ENCODE measurements at places on chromosomes 7 and 10.

DNA sequence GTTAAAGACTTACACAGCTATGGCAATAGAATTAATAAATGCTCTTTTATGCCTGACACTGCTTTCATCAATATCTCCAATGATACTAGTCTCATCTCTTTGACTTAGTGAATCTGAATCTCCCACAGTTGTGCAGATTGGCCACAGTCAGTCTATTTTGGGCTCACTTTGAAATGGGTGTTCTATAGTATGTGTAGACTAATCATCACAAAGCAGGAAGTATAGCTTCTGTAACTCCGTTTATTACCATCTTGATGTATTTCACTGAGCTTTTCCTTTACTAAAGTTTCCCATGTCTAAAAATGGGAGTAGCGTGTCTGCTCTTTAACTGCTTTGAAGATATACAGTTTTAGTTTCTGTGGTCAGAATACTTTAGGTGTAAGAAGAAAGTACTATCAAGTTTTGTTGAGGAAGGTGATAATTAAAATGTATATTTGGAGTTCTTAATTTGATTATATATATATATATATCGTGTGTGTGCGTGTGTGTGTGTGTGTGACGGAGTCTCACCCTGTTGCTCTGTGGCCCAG is 70.1 kb downstream of the ST7 start:
- DNase-seq = peak; percentile 21

DNA sequence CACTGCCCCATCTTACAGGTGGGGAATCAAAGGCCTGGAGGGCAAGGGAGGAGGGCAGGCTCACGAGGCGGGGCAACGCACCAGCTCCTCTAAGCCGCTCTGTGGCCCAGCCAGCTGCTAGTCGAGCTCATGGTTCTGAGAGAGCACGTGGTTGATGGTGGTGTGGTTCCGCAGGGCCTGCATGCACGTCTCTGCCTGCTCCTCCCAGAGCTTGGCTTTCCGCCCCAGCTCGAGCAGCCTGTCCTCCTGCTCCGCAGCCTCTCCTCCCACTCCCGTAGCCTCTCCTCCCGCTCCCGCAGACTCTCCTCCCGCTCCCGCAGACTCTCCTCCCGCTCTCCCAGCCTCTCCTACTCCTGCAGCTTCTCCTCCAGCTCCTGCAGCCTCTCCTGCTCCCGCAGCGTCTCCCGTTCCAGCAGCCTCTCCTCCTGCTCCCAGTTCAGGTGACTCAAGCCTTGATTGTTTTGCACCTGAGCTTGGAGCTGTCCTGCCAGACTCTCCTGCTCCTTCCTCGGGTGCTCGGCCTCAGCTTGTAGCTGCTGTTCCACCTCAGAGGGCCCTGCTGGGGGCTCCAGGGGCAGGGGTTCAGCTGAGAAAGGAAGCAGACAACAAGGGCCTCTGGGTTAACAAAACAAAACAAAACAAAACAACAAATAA is 19.1 kb upstream of the MTPAP start:
- no peak for DNase-seq

GRCh38 chr7:108535257-108535656 is 9.3 kb upstream of the PNPLA8 start:
- no peak for DNase-seq

DNA sequence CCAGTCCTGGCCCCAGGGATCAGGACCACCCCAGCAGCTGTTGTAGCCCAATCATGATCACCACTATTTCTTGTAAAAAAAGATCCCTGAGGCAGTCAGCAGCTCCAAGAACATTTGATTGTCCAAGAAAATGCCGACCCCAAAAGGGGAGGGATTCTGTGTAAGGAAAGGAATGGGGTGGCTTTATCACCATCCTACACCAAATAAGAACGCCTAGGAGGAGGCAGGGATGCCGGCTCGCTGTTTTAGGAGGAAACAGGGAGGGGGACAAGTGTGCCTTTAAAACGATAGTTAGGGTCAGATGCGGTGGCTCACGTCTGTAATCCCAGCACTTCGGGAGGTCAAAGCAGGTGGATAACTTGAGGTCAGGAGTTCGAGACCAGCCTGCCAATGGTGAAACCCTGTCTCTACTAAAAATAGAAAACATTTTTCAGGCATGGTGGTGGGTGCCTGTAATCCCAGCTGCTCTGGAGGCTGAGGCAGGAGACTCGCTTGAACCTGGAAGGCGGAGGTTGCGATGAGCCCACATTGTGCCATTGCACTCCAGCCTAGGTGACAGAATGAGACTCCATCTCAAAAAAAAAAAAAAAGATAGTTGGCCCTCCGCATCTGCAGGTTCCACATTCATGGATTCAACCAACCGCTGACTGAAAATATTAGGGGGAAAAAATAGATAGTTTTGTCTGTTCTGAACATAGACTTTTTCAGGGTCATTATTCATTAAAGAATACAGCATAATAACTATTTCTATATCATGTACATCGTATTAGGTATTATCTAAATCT is 63.6 kb downstream of the PDIA4 start:
- no peak for DNase-seq

DNA sequence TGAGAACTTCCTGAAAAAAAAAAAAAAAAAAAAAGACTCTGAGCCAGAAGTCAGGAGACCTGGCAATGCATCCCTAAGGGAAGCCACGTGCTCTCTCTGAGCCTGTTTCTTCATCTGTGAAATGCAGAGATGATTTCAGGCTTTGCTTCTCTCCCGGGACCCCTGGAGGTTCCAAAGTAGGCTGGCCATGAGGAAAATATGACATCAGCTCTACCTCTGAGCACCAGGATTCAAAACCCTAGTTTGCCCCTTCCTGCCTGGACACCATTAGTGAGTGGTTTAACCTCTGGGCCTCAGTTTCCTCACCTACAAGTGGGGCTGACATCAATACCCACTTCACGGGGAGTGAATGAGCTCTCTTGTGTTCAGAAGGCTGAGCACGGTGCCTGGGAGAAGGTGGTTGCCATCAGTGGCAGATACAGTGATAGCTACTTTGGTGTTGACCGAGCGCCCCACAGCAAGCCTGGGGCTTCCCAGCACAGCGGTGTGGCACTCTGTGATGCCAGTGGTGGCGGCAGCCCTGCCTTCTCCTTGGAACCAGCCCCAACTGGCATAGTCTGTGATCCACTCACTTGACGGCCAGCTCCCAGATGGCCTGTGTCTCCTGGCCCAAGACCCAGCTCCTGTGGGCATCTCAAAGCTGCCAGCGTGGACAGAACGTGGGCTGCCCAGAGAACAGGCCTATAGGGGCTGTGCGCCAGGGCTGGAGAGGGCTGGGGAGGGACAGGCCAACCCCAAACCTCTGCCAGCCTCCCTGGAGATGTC is 153.1 kb upstream of the UNC5B start:
- DNase-seq = no peak

DNA sequence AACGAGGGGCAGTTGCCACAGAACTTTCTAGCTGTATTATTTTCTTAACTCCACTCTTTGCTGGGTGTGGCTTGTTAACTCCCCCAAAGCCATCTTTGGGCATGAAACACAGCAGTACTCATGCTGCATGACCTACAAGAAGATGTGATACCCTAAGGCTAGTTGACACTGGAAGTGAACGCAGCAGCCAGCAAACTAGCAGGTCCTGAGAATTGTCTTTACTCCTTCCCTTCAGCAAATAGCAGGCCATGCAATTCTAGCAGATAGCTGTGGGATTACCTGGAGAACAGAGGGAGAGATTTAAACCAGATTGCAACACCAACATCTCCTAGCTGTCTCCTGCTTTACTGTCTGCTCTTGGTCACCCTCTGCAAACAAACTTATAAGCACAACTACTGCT is 688.0 kb upstream of the ZWINT start:
- DNase-seq = no peak

DNA sequence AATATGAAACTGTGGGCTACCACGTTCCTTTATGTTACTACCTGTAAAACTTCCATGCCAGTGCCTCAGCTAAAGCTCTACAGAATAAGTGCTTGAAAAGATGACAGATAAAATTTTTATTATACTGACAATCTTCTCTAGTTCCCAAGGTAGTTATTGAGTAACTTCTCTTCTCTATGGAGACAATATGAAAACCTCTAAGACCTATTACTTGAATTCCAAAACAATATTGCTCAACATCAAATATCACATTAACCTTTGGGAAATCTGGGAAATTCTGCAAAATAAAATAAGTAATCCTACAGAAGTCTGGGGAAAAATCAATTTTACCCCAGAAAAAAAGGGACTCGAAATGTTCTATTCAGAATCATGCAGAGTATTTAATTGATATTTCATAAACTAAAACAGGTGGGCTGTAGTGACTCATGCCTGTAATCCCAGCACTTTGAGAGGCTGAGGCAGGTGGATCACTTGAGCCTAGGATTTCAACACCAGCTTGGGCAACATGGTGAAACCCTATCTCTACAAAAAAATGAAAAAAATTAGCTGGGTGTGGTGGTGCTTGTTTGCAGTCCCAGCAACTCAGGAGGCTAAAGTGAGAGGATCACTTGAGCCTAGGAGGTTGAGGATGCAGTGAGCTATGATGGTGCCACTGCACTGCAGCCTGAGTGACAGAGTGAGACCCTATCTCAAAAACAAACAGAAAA is 23.8 kb upstream of the ANK3 start:
- DNase-seq = no peak

DNA sequence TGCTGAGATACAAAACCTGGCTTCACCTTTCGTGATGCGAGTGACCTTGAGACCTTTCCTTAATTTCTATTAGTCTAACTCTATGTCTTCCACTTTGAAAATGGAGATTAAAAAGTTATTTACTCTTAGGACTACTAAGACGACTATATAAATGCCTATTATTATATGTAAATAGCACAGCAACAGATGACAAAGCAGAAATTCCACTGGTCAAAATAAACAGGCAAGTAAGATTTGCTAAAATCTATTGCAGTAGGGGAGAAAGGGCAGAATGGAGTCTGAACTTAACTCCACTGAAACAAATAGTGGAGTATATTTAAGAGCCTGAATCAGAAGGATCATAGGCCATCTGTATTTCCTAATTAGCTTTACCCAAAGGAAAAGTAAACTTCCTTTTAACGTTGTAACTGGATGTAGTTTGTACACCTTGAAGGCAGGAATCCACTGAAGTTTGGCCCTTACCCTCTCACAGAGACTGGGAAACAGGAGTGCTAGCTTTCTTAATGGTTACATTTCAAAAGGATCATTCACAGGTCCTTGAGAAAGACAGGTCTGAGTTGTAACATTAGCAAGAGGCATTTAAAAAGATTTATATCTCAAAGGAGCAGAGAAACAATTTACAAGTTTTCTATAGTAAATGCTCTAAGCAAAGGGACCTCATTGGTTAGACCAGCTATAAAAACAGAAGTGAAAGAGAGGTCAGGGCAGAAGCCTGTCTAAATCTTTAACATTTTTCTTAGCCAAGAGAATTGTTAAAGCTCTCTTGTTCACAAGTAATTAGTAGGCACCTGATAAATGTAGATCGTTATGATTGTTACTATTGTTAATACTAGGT is 332.5 kb downstream of the ZWINT start:
- DNase-seq = no peak

GRCh38 chr10:101512738-101513137 is 75.3 kb downstream of the POLL start:
- DNase-seq = no peak

GRCh38 chr7:100493476-100494264 is 9.9 kb downstream of the NYAP1 start:
- no peak for DNase-seq

DNA sequence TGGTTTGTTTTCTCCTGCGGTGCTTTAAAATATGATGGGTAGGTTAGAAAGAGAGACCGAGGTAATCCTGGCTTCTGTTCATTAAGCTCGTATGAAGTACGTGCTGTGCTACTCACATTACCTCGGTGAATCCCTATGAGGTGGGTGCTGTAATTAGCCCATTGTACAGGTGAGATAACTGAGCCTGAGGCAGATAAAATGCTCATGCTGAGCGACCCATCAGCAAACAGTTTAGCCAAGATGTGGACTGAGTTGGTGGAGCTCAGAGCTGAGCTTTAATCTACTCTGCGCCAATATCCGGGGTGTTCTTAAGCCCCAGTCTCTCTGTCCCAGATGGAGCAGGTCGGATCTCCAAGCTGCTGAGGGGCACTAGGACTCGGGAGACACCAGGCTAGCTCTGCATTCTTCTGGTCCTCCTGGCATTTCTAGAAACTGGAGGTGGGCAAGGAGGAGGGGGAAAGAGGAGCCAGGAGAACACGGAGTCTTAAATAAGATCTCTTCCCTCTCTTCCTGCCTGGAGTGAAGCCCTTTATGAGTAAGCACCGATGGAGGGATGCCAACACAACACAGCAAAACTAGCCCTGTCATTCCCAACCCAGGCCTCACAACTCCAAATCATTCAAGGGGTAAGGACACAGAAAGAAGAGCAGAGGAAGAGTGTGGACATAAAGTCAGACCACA is 458.5 kb downstream of the KCNMA1 start:
- no peak for DNase-seq

GRCh38 chr10:30062582-30062981 is 3.2 kb upstream of the JCAD start:
- no peak for DNase-seq

DNA sequence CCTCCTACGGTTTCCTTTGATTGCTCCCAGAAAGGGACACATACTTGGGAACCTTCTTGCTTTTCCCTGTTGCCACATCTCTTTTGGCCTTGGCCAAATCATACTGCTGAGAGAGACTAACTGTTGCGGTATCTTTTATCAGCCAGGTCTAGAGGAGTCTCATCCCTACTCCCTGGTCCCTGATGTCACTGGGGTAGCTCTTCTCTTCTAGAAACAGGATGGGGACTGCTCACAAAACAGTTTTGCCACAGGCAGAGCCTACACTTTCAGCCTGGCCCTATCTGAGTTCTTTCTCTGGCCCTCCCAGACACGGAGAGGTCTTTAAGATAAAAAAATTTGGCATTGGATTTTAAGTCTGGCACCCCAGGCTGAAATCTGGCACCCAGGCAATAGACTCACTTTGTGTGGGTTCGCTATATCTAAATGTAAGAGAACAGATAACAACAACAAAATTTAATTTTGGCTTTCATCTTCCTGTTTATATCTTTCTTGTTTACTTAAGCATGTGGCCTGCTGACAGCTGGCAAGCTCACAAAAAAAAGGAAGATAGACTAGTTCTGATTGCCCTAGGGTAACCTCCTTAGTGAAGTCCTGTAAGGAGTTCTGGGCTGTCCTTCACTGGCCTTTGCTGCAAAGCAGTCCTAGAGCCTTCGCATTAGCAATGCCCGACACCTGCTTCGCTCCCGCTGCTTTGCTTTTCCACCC is 228.3 kb upstream of the NPVF start:
- no peak for DNase-seq

GRCh38 chr7:100722480-100723212 is 2.4 kb downstream of the EPO start:
- DNase-seq = no peak

GRCh38 chr10:60942134-60942787 is 1.7 kb downstream of the RHOBTB1 start:
- DNase-seq = no peak

DNA sequence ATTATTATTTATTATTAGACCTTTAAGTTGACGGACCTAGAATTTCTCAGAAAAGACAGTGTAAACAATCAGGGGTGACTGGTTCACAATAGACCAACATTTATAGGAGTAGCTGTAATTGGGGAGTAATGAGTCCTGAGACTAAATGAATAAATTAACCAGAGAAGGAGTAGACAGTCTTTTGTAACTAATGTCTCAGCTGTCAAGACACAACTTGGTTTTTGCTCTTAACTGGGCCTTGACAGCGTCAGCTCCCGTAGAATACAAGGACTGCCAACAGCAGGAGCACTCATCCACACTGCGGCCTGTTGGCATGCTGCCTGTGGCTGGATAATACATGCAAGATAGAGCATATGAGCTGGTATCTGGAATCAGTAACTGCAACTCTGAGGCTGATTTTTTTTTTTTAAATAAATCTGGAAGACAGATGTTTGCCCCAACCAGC is 123.9 kb downstream of the CACNA2D1 start:
- peak; percentile 92 for DNase-seq
